ENCODE measurements at places on chromosomes 12 and 14.

GRCh38 chr12:76542908-76543307 is 16.7 kb downstream of the OSBPL8 start:
- DNase-seq = no peak

DNA sequence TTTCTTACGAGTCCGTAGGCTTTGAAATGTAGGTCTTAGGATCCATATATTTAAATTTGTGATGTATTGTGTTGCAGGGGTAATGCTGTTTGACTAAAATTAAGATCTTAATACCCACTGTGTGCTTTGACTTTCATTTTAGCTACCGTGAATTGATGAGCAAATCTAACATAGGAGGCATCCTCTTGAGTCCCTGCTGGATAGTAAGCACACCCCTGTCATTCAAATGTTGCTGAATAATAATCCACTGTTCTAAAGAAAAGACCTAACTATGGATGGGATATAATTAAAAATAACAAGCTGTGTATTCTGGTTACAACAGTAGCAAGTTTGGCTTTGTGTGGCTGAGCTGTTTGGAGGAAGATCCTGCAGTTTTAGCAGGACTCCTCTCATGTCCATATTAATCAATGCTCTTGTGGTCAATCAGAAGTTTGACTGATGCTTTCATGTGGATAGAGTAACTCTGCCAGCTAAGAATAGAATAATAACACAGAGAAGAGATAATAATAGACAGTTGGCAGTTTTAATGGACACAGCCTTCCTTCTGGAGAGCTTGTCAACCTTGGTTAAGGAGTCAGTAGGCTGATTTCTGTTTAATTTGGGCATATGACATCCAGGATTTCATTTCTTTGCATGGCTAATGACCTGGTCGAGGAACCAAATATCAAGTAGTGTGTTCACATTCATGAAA is 148.1 kb upstream of the MIS18BP1 start:
- DNase-seq = no peak

- DNase-seq = no peak
Observed at GRCh38 chr12:34119366-34119765, 97.1 kb downstream of the ALG10 start.

DNA sequence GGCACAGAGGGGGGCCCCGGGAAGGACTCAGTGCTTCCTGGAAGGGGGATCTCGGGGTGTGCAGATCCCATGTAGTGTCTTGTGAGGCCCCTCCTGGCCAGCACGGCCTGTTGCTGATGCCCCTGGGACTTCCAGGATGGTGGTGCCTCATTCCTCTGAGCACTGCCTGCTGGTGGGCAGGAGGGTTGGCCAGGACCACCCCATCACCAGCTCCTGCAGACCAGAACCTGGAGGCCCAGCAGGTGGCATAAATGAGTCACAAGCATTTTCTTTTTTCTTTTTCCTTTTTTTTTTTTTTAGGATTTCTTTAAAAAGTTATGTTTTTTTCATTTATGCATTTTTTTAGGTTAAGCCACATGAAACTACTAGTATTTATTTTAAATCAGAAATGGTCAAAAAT is 8.0 kb downstream of the MMP17 start:
- DNase-seq = peak; percentile 54

GRCh38 chr12:48279601-48280000 is 71.1 kb downstream of the ZNF641 start:
- no peak for DNase-seq

DNA sequence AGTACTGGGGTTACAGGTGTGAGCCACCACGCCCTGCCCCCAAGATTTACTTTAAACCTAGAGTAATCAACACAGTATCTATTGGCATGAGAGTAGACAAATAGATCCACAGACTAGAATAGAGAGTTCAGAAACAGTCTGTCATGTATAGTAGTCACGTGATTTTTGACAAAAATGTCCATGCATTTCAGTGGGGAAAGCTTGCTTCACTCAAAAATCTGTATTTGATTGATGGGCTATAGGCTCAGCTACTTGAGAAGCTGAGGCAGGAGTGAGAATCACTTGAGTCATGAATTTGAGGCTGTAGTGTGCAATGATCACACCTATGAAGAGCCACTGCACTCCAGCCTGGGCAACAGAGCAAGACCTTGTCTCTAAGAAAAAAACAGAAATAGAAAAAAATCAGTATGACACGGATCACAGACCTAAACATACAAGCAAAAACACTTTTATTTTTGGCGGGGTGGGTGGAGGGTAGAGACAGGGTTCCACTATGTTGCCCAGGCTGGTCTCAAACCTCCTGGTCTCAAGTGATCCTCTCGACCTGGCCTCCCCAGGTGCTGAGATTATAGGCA is 7.6 kb upstream of the ORAI1 start:
- no peak for DNase-seq

GRCh38 chr12:6574576-6575295 is 6.6 kb upstream of the NOP2 start:
- no peak for DNase-seq

All from hematopoietic multipotent progenitor cell treated with erythropoietin and hydrocortisone succinate and interleukin-3 and kit ligand, for 4 days (in vitro differentiated cells).